Nephron progenitor cell (in vitro differentiated cells): ENCODE measurements at places on chromosomes 16 and 17.

GRCh38 chr16:20002936-20003335 lies 70.8 kb downstream of the GPR139 start:
- no peaks in the 10 kb centered on the region for H3K36me3 ChIP-seq
- H3K27ac ChIP-seq: no peak overlapping the region
- H3K4me3 ChIP-seq: no peak overlapping the region
- no peak for DNase-seq
- peaks cover 4% of the 10 kb centered on the region for H3K27me3 ChIP-seq

DNA sequence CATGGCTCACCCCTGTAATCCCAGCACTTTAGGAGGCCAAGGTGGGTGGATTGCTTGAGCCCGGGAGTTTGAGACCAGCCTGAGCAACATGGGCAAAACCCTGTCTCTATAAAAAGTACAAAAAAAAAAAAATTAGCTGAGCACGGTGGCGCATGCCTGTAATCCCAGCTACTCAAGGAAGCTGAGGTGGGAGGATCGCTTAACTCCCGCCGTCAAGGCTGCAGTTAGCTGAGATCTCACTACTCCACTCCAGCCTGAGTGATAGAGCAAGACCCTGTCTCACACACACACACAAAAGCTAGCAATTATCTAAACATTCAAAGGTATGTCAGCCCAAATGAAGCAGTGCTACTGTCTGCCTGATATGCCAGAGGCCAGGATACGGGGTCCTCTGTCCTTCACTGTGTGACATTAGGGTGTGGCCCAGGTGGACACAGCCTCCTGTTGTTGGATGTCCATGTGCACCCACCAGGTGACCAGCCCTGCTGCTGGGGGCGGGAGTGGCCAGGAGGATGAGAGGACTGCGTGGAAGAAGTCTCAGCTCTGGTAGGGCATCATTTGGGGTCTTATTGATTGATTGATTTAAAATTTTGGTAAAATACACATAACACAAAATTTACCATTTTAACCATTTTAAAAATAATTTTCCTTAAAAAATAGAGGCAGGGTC lies 3.9 kb downstream of the NLRC3 start:
- H3K4me3 ChIP-seq: no peak overlapping the region
- H3K27me3 ChIP-seq: peaks cover 3% of the 10 kb centered on the region
- no peak for DNase-seq
- no peak overlapping the region for H3K27ac ChIP-seq

DNA sequence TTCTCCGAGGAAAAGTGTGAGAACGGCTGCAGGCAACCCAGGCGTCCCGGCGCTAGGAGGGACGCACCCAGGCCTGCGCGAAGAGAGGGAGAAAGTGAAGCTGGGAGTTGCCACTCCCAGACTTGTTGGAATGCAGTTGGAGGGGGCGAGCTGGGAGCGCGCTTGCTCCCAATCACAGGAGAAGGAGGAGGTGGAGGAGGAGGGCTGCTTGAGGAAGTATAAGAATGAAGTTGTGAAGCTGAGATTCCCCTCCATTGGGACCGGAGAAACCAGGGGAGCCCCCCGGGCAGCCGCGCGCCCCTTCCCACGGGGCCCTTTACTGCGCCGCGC lies at the start of gene ERBB2:
Gene ERBB2 (plus strand): TSS at position 247 of the 330 bp plus-strand sequence. CDS start 175 bp downstream, outside the sequence.
- no peak within 1 kb of the TSS for H3K27ac ChIP-seq
- peaks cover 72% of the 10 kb centered on the region for H3K4me1 ChIP-seq
- peaks cover 24% of the 10 kb centered on the region for H3K27me3 ChIP-seq
- no peaks in the 10 kb centered on the region for H3K36me3 ChIP-seq

GRCh38 chr17:3448059-3448665 lies 14.5 kb upstream of the OR1E2 start:
- peaks cover 7% of the 10 kb centered on the region for H3K27me3 ChIP-seq
- no peaks in the 10 kb centered on the region for H3K36me3 ChIP-seq
- H3K4me1 ChIP-seq: no peaks in the 10 kb centered on the region
- no peak overlapping the region for H3K27ac ChIP-seq
- H3K4me3 ChIP-seq: no peak overlapping the region
- no peak for DNase-seq

DNA sequence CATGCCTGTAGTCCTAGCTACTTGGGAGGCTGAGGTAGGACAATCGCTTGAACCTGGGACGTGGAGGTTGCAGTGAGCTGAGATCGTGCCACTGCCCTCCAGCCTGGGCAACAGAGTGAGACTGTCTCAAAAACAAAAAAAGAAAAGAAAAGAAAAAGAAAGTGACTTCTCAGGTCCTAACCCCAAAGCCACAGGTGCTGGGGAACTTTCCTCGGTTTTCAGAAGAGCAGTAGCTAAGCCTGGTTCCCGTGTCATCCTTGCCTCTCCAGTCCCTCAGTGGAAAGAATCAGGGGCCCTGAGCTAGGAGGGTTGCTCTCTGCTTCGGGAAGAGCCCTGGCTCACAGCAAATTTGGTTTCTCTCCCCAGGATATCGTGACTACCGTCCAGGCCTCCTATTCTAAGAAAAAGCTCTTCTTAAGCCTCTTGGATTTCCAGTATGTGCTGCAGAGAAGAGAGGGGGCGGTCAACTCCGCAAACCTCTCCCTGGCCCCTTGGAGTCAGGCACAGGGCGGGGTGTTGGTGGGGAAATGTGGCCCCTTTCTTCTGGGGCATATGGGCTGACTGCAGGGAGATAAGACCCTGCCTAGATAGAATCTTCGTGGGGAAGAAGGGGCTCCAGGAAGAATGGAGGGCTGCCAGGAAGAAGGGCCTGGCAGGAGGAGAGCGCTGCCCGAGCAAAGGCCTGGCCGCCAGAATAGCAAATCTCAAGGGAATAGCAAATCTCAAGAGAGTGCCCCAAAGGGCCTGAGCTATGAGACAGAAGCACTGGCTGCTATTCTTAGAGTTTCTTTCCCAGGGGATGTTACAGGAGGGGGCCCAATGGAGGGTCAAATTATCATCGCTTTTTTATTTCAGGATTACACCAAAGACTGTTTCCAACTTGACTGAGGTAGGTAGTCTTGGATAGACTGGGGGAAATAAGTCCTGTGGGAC lies 8.3 kb upstream of the NLRC5 start:
- no peaks in the 10 kb centered on the region for H3K36me3 ChIP-seq
- H3K27ac ChIP-seq: no peak overlapping the region
- peaks cover 26% of the 10 kb centered on the region for H3K27me3 ChIP-seq
- no peak for DNase-seq
- no peak overlapping the region for H3K4me3 ChIP-seq
- peaks cover 3% of the 10 kb centered on the region for H3K4me1 ChIP-seq

- no peak for DNase-seq
- no peak overlapping the region for H3K4me3 ChIP-seq
- peaks cover 47% of the 10 kb centered on the region for H3K4me1 ChIP-seq
- H3K36me3 ChIP-seq: peaks cover 7% of the 10 kb centered on the region
Observed at GRCh38 chr17:17445925-17446665, 30.7 kb upstream of the MED9 start.

- DNase-seq: no peak
- peaks cover 3% of the 10 kb centered on the region for H3K27me3 ChIP-seq
- peaks cover 86% of the 10 kb centered on the region for H3K36me3 ChIP-seq
- peaks cover 6% of the 10 kb centered on the region for H3K4me1 ChIP-seq
Observed at GRCh38 chr17:37446027-37446426, 39.3 kb downstream of the TADA2A start.

DNA sequence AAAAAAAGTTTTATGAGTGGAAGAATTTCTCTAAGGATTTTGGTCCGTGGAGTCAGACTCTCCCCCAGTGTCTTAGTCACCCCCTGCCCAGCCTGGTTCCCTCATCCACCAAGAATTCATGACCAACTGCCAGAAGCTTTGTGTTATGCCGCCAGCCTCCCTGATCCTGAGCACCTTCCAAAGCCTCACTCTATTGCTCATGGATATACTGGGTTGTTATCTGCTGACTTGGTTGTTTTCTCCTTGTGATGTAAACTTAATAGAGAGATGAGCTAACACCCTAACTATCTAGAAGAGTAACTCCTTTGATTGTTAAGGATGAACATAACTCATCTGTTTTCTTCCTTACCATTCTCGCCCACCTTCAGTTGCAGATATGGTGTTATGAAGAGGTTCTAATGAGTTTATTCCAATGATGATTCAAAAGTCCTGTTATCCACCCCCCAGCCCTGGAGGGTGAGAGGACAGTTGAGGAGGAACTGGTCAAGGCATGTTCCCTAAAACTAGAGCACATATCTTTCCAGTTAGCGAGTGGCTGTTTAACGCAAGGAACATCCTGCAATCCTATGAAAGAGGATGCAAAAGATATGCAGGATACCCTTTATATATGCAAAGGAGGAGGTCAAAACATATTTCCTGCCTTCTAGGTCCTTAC lies 1.5 kb upstream of the PSMD3 start:
- H3K27me3 ChIP-seq: peaks cover 31% of the 10 kb centered on the region
- DNase-seq: no peak
- peak overlapping the region; percentile 98 for H3K4me3 ChIP-seq
- no peak overlapping the region for H3K27ac ChIP-seq
- peaks cover 33% of the 10 kb centered on the region for H3K4me1 ChIP-seq

- no peak overlapping the region for H3K4me3 ChIP-seq
- H3K27me3 ChIP-seq: no peaks in the 10 kb centered on the region
- H3K36me3 ChIP-seq: peaks cover 4% of the 10 kb centered on the region
- no peak for DNase-seq
- no peak overlapping the region for H3K27ac ChIP-seq
Observed at GRCh38 chr16:51355195-51355594, 204.1 kb upstream of the SALL1 start.

GRCh38 chr17:64328036-64328858 lies 62.4 kb downstream of the PECAM1 start:
- DNase-seq: no peak
- H3K27me3 ChIP-seq: peaks cover 14% of the 10 kb centered on the region
- no peak overlapping the region for H3K4me3 ChIP-seq
- H3K36me3 ChIP-seq: no peaks in the 10 kb centered on the region

GRCh38 chr16:82082543-82083244 lies 47.6 kb downstream of the HSD17B2 start:
- H3K36me3 ChIP-seq: peaks cover 4% of the 10 kb centered on the region
- H3K27ac ChIP-seq: no peak overlapping the region
- DNase-seq: no peak
- peaks cover 16% of the 10 kb centered on the region for H3K27me3 ChIP-seq

DNA sequence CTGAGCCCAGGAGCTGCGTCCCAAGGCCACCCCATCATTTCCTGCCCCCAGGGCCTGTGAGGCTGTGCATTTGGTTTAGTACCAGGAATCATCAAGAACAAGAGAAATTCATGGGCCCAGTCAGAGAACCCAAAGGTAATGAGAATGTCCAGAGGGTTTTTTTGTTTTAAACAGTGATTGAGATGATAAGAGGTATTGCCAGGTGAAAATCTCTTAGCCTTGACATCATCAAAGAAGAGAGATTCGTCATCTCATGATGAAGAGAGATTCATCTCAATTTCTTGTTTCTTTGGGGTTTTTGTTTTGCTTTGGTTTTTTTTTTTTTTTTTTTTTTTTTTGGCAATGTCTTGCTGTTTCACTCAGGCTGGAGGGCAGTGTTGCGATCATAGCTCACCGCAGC lies 170.6 kb upstream of the CACNG5 start:
- no peak overlapping the region for H3K27ac ChIP-seq
- peaks cover 15% of the 10 kb centered on the region for H3K36me3 ChIP-seq
- H3K27me3 ChIP-seq: no peaks in the 10 kb centered on the region
- no peak overlapping the region for H3K4me3 ChIP-seq
- DNase-seq: no peak

DNA sequence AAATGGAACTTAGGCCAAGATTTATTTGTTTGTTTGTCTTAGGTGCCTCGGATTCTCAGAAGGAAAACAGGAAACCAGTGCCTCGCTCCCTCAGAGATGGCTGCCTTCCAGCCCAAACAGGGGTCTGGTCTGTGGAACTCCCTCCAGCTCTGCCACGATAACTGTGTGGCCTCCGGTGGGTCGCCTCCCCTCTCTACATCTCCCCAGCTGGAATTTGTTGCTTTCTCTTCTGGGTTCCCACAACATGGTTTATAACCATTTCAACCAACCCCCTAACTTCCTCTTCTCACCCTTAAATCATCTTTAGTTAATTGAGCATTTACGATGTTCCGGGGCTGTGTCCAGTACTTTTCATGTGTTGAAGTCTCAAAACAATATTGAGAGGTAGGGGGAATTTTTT lies 30.9 kb upstream of the PLLP start:
- H3K27me3 ChIP-seq: peaks cover 11% of the 10 kb centered on the region
- peaks cover 19% of the 10 kb centered on the region for H3K4me1 ChIP-seq
- no peaks in the 10 kb centered on the region for H3K36me3 ChIP-seq
- H3K4me3 ChIP-seq: no peak overlapping the region
- no peak for DNase-seq

- no peak overlapping the region for H3K4me3 ChIP-seq
- H3K4me1 ChIP-seq: peaks cover 37% of the 10 kb centered on the region
- H3K36me3 ChIP-seq: no peaks in the 10 kb centered on the region
- H3K27ac ChIP-seq: no peak overlapping the region
- peaks cover 24% of the 10 kb centered on the region for H3K27me3 ChIP-seq
Observed at GRCh38 chr17:5675625-5676421, 91.5 kb upstream of the NLRP1 start.

- DNase-seq: no peak
- H3K36me3 ChIP-seq: no peaks in the 10 kb centered on the region
- no peak overlapping the region for H3K27ac ChIP-seq
- H3K27me3 ChIP-seq: no peaks in the 10 kb centered on the region
- H3K4me3 ChIP-seq: no peak overlapping the region
- peaks cover 15% of the 10 kb centered on the region for H3K4me1 ChIP-seq
Observed at GRCh38 chr16:73219176-73219575, 171.2 kb upstream of the ZFHX3 start.

GRCh38 chr16:73052576-73052975 lies 4.6 kb upstream of the ZFHX3 start:
- no peaks in the 10 kb centered on the region for H3K36me3 ChIP-seq
- peaks cover 3% of the 10 kb centered on the region for H3K27me3 ChIP-seq
- no peaks in the 10 kb centered on the region for H3K4me1 ChIP-seq

DNA sequence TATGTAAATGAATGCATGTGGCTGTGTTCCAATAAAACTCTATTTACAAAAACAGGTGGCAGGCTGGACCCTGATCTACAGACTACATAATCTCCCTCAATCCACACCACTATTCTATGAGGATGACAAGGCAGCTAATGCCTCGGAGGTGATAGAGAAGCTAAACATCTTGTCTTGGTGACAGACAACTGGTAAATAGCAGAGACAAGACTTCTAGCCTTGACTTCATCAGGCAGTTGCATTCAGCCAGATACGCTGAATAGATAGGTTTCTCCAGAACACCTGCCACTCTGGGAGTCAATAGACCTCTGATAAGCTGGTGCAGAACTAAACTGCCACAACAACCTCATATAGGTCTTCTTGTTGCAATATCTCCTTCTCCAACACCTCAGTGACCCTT lies 3.3 kb downstream of the ATPAF2 start:
- H3K4me1 ChIP-seq: peaks cover 44% of the 10 kb centered on the region
- no peaks in the 10 kb centered on the region for H3K36me3 ChIP-seq
- H3K27ac ChIP-seq: no peak overlapping the region
- no peak for DNase-seq
- H3K4me3 ChIP-seq: no peak overlapping the region

- peaks cover 39% of the 10 kb centered on the region for H3K36me3 ChIP-seq
- H3K27ac ChIP-seq: peak overlapping the region; percentile 91
- H3K27me3 ChIP-seq: no peaks in the 10 kb centered on the region
- no peak for DNase-seq
Observed at GRCh38 chr16:89742948-89743347, 21.6 kb downstream of the ZNF276 start.
